Stimulated activated CD4-positive, alpha-beta T cell treated with anti-CD3 and anti-CD28 coated beads, TNF-alpha, amount 100 ng/mL, for 1 hour (primary cell): ENCODE measurements at places on chromosomes 12 and 14.

- no peak for DNase-seq
Observed at GRCh38 chr14:97005934-97006333, 208.8 kb downstream of the VRK1 start.

DNA sequence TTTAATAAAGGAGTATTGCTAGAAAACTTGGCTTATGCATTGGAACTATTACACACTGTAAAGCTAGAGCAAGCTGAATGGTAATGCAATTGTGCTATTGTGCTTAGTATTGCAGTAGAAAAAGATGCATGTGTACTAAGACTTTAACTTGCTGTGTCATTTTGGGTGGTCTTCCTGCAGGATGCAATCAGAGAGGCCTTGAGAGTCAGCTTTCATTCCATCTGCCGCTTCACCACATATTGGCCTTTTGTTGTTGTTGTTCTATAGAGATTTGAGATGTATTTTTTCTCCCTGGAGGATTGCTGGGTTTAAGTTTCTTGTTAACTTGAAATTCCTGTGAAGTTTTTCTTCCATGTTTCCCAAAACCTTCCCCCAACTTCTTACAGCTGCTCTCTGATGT is 449.7 kb downstream of the TMTC2 start:
- DNase-seq = no peak

DNA sequence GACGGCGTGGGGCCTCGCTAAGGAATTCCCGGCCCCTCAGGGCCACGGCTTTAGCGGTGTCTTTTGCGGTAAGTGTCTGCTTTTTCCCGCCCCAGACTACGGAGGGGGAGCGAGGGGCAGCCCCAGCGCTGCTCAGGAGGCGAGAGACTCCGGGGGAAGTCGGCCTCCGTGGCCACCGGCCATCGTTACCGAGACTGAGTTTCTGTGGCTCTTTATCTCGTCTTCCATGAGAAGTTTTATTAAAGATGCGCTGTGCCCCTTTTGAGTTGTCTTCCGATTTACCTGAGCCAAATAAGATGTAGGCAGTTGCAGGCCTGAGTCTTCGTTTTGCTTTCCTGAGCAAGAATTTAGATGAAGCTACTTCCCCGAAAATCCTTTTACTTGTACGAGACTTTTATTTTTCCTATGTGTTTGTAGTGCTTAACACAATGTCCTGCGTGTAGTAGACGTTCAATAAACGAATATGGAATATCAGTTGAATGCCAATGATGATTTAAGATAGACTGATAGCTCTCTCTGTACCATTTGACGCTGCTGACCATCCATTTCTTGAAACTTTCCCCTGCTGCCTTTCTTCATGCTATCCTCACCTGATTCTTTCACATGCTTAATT is 462 bp downstream of the SRP54 start:
- no peak for DNase-seq

- no peak for DNase-seq
Observed at GRCh38 chr14:24057867-24058259, 6.1 kb downstream of the CARMIL3 start.

DNA sequence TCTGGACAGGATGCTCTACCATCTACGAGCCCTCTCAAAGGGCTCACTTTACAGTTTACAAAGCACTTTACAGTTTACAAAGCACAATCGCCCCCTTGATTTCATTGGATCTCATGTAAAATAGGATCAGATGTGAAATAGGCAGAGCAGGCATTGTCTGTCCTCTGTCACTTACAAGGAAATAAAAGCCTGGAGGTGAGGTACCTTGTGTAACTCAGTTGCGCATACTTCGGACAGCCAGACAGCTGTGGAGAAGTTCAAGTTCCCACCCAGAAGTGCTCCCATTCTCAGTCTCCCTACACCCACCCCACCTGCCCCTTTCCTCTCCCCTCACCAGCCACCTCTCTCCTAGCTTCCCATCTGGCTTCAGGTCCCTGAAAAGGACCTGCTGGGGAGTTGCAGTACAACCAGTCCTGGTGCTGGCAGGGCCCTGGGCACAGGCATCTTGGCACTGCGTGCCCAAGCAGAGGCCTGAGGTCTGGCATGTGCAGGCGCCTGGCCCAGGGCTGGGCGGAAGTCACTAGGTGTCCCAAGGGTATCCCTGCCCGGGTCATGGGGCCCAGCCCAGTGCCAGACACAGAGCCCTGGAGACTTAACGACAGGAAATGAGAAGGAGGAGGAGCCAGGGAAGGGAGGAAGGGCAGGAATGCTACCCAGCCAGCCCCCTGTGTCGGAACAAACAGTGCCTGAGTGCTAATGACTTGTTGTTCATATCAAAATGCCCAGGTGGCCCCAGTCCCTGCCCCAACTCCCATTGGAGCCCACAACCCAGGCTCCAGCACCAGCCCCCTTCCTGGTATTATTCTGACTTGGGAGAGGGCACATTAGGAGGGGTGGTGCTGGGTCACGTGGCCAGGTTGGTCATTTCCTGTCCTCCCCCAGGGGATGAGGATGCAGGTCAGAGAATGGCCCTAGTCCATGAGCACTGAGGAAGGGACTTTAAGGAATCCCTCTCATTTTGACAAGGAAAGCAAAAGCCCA is 5.4 kb downstream of the RAPGEF3 start:
- DNase-seq = no peak

DNA sequence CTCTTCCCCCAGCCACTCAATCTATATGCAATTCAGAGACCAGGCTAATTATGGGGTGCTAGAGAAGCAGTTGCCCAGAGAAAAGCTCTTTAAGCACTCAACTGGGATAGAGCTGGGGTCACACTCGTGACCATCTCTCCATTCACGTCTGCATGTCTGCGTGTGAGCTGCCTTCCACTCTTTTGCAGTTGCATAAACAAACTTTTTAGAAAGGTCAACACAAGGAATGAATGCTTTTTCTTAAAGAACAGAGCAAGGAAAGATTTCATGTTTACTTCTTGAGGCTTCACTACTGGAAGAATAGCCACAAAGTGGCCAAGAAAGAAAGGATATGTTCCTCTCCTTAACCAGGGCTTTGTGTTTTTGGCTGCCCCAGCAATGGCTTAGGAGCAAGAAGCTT is 151.1 kb downstream of the SAMD4A start:
- DNase-seq = no peak

- no peak for DNase-seq
Observed at GRCh38 chr12:2291182-2291832, 238.5 kb downstream of the CACNA1C start.

DNA sequence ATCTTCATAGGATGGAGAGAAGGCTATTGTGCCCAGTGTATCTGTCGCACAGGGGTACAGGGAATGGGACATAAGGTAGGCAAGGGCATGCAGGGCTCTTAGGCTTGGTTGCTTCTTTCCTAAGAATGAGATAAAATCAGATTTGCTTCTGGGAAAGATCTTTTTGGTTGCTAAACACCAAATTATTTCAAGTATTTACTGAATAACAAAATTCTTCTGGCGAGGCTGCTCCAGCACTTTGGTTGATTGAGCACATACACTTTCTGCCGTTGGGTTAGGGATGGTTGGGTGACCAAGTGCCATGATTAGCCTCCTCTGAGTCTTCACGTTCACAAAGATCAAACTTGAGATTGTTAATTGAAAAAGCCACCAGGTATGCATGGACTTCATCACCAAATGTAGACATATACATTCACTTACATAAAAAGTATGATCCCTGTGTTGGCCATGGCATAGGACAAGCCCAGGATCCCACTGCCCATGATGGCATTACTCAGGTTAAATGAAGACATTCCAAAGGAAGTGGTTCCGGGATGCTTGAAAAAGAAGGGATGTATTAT is 38.2 kb downstream of the SLC38A4 start:
- no peak for DNase-seq

- peak; percentile 56 for DNase-seq
Observed at GRCh38 chr12:57756406-57757341, 1.8 kb downstream of the MARCHF9 start.

GRCh38 chr12:46401662-46402061 is 29.1 kb upstream of the SLC38A2 start:
- no peak for DNase-seq

DNA sequence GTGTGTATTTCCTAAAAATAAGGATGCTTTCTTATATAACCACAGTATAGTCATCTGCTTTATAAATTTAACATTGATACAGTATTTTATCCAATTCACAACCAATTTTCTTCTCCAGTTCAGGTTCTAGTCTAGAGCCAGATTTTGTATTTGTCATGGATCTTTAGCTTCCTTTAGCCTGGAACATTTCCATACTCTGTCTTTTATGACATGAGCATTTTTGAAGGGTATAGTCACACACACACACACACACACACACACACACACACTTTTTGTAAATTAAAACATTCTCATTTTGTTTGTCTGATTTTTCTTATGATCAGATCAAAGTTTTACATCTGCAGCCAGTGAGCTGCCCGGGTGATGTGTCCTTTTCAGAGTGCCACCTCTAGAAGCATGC is 25.4 kb downstream of the CGRRF1 start:
- DNase-seq = no peak

DNA sequence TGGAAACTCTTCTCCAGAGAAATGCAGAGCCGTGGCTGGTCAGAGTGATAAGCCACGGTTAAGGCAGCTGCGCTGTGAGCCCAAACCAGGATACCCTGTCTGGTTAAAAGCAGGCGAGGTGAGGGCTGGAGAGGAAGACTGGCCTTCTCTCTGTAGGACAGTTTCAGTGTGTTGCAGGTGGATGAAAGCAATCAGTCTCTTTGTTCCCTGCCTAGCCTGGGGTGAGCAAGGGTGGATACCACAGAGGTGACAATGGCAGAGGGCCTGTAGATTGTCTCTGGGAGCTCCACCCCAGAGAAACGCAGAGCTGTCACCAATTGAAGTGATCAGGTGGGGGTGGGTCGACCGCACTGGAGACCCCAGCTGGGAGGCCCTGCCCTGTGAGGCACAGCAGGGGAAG is 621.9 kb downstream of the LRFN5 start:
- DNase-seq = no peak

DNA sequence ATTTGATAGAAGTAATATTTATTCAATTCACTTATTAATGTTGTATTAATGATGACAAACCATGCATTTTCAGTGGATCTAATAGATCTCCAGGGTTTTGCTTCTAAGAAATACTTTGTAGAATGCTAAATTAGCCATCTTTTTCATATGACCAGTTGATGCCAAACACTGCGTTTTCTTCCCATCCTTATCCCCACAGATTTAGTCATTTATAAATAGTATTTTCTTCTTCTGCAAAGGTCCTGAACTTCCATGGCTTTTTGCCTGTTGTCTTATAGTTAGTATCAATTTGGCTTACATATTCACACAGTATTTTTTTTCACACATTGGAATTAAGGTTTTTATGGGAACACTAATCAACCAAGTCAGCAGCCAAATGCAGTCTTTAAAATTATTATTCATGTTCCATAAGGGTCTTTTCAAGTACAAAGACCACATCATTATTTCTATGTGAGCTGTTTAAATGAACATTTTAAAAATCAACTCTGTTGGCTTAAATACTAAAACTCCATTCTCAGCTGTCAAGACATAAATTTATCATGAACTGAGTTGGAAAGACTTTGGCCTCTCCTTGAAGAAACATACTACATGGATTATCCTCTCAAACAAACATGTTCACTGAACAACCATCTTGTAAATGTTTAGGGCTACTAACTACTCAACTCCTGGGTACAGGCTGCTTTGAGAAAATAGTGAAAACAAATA is 1278.4 kb upstream of the FLRT2 start:
- DNase-seq = no peak

DNA sequence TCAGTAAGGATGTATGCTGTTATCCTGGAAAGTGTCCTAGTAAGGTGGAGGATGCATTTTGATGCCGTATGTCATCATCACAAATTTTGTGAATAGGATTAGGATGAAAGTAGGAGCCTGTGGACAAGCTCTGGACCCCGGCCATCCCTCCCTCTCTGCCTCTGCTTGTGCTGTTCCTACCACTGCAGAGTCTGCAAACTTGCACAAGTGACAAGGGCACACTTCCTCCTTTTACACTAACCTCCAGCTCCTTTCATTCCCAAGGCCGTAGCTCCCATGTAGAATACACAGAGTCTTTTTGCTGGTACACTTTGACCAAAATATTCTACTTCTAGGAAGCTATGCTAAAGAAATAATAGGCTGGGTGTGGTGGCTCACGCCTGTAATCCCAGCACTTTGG is 13.3 kb upstream of the TMCC3 start:
- DNase-seq = no peak

GRCh38 chr14:35406506-35407305 is 2.2 kb upstream of the NFKBIA start:
- DNase-seq = no peak

- DNase-seq = no peak
Observed at GRCh38 chr12:129848876-129849275, 54.9 kb downstream of the TMEM132D start.

DNA sequence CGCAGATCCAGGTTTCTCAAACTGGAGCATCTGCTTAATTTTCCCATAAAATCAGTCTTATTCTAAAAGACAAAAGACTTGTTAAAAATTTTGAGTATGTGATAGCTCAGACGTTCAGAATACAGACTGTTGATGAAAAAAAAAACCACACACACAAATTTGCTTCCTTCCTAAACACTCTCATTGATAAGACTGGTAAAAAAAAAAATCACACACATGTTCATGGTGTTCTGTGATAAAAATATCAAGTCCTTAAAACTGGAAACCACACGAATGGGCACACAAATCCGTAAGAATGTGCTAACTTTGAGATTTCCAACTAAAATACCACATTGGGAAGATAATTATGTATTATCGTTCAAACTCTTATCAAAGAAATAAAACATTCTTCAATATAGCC is 6.7 kb upstream of the ARID4A start:
- no peak for DNase-seq

DNA sequence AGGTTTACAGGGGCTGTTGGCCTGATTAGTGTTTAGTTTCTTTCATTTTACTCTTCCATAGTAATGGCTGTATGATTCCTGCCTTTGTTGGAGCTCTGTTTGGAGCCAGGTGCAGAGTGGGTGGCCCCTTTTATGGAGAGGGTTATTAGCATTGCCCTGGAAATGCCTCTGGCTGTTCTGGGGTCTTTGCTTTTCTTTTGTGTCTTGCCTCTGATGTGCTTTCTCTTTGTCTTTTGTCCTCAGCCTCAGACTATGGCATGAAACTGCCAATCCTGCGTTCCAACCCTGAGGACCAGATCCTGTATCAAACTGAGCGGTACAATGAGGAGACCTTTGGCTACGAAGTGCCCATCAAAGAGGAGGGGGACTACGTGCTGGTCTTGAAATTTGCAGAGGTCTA is 6.9 kb downstream of the MLEC start:
- no peak for DNase-seq

DNA sequence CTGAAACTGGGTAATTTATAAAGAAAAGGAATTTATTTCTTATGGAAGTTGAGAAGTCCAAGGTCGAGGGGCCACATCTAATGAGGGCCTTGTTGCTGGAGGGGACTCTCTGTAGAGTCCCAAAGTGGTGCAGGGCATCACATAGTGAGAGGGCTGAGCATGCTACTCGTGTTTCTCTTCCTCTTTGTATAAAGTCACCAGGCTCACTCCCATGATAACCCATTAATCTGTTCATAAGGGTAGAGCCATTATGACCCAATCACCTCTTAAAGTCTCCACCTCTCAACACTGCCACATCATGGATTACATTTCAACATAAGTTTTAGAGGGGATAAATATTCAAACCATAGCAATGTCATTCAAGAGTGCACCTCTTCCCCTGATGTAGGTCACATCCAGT is 79.1 kb upstream of the ATP2B1 start:
- no peak for DNase-seq

GRCh38 chr14:22735096-22735495 is 31.4 kb upstream of the OXA1L start:
- no peak for DNase-seq
